NCI-H345 (cell line): ENCODE measurements at places on chromosomes 16 and 17.

GRCh38 chr17:19337712-19338023 lies 24.9 kb downstream of the B9D1 start:
- DNase-seq, result no peak

DNA sequence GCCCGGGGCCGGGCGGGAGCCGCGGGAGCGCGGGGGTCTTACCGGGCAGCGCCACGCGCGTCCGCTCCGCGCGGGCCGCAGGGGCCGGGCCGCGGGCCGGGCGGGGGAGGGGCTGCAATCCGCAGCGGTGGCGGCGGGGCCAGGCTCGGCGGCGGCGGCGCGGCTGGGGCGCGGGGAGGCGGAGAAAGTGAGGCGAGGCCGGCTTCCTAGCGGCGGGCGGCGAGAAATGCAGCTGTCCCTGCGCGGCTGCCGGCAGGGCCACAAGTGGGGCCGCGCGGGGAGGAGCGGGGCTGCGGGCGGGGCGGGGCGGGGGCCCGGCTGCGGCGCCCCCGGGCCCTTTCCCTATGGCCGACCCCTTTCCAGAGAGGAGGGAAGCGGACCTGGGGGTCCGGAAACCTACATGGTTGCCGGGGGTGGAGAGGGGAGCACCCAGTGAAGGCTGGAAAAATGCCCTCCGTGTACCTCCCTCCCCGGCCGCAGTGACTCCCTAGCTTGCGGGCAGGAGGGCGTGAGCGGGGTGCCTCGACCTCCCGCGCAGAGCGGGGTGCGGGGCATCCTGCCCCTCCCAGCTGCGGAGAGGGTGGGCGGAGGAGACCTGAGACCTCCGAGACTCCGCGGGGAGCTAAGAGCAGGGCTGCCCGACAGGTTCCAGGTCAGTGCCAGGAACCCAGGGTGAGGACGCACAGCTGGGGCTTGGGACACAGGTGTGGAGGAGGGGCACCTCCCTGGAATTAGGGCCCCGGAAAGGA lies at the start of gene CUEDC1:
CUEDC1 (minus strand) TSS at position 230 of the 749 bp plus-strand sequence. CDS start 69,848 bp downstream, outside the sequence.
- peak; percentile 50 for DNase-seq

GRCh38 chr17:77476931-77477805 lies 336.4 kb downstream of the SEC14L1 start:
- no peak for DNase-seq

DNA sequence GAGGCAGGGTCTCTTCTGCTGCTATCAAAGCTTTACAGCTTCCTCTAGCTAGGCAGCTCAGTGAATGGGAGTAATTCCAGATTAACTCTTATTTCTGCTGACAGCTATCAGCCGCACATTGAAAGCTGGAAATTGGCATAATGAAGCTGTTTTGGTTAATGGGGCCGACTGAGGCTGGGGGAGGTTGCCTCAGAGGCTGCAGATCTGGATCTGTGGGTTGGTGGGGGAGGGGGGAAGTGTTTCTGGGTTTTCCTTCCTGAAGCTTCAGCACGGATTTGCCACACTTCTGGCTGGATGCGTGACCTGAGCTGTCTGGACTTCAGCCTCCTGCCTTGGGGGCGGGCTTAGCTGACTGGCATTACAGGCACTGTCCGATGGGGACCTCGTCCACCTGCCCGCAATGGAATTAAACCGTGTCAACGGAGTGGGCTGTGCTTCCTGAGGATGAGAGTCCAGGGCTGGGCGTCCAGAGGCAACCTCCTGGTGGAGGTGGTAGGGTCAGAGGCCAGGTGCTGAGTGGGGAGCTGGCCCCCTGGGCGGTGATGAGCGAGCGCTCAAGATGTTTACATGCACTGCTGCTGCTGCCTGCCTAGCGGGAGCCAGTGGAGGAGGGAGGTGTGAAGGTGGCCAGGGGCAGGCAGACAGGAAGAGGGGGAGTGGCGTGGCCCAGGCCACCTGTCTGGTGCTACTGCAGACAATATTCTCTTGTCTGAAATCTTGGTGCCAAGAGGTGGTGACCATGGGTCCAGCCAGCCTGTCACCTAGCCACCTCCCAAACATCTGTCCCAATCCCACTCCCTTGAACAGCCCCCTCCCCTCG lies 6.7 kb upstream of the ABCC3 start:
- DNase-seq, result peak; percentile 28
